CD8-positive, alpha-beta T cell (primary cell): ENCODE measurements at places on chromosomes 2 and 18. TPM values are rescaled to one million over a fixed set of nuclear protein-coding genes. Genes with fewer than 3 reads are reported as not detected.

IRS1 gene
- total RNA-seq = 5.9 TPM

ZNF396 gene
- not detected for total RNA-seq

C2orf81 gene
- total RNA-seq = 1.8 TPM

CYS1 gene
- not detected for total RNA-seq

CAVIN2 gene
- not detected for total RNA-seq

- DNase-seq = no peak
These were observed 41.4 kb upstream of the RNU4ATAC start for GRCh38 chr2:121489284-121489683.
